ENCODE measurements at places on chromosomes 3 and 15.

GRCh38 chr3:58606693-58607092 is 29.5 kb upstream of the FAM107A start:
- no peak for DNase-seq

- no peak for DNase-seq
These were observed 180.6 kb downstream of the EPHA6 start for GRCh38 chr3:96994988-96995387.

DNA sequence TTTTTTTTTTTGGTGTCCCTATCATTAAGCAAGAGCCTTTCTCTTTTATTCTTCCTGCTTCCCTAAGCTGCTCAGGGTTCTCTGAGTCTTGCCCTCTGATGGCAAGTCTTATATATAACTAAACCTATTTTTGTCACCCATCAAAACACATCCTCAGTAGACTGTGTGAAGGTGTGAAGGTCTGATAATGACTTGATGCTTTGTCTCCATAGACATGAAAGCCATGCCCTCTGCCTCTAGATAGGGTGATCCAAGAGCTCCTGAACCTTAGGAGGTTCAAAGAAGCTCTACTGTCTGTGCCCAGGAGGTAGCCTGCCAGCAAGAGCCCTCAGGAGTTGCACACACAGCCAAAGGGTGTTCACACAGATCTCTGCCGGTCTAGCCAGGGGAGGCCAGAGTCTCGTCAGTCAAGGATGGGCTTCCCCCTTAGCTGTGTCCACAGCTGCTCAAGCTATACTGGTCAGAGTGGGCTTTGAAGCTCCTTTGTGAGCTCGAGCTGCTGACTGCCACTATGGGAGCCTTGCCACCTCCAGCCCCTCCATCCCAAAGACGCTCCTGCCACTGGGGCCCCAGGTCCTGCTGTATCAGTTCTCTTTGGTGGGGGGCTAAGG is 13.1 kb upstream of the SNX22 start:
- no peak for DNase-seq

- no peak for DNase-seq
These were observed 89.2 kb downstream of the CORO2B start for GRCh38 chr15:68667800-68668625.

DNA sequence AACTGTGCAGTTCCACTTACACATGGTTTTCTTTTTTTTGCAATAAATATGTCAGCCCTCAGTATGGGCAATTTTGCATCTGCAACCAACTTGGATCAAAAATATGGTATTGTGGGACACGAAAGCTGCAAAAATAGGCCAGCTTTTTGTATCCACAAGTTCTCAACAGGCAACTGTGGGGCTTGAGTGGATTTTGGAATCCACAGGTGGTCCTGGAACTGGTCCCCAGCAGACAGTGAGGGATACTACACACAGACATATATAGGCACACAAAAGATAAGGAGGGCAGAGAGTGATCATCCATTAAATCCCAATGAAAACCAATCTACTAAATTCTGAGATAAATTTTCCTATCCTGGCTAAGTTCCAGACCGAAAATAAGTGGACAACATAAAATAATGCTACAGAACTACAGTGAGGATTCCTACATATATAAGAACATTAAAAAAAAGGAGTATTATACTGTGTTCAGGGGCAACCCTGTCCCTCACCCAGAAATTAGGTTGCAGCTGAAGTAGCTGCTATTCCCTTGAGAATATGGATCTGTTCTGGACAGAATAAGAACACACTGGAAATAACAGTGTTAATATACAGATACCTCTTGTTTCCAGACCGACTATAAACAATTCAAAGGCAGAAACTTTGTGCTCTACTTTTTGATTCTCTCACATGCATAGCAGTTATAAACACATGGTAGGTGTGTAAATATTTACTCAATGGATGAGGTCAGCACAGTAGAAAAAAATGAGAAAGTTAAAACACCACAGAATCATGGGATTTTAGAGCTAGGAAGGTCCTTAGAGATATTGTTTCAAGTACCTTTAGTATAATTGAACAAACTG is 25.4 kb downstream of the DENND4A start:
- peak; percentile 12 for DNase-seq

DNA sequence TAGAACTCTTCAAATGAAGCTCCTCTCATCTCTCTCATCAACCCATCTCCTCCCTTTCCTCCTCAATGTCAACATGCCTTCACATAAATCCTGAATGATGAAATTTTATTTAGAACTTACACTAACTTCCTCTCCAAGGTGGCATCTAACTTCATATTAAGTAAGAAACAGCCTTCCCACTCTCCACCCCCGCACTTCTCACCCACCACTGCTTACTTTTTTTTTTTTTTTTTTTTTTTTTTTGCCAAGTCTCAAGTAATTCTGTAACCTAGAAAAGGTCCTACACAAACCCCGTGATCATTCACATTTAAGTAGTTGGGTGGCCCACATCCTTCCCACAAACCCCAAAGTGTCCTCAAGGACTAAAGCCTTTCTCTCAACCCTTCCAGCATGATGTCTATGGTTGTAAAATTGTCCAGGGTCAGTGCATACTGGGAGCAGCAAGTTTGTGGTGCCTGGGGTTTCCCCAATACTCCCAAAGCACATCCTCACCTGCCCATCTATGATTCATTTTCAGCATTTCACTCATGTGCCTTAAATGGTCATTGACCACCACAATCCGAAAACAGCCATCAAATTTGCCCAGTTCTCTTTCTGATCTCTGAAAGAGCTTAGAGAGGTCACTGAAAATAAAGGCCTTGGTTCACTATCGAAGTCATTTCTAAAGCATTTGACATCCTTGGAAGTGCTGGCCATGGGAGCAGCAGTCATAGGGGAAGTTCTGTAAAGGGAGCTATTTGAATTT is 47.2 kb downstream of the CD86 start:
- no peak for DNase-seq

- DNase-seq, result no peak
These were observed 30.0 kb upstream of the CYP11A1 start for GRCh38 chr15:74397239-74398068.

DNA sequence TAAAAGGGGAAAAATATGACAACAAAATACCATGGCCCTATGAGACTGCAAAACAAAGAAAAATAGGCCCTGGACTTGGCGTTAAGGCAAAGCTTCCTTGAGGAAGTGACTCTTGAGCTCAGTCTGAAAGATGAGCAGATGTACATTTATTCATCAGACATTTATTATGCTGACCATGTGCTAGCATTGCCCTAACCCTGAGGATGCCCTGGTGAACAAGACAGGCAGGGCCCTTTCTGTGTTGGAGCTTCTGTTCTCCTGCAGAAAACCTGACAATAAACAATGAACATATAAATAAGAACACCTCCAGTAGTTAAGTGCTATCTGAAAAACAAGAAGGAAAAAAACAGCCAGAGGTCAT is 12.4 kb downstream of the TF start:
- DNase-seq, result no peak

DNA sequence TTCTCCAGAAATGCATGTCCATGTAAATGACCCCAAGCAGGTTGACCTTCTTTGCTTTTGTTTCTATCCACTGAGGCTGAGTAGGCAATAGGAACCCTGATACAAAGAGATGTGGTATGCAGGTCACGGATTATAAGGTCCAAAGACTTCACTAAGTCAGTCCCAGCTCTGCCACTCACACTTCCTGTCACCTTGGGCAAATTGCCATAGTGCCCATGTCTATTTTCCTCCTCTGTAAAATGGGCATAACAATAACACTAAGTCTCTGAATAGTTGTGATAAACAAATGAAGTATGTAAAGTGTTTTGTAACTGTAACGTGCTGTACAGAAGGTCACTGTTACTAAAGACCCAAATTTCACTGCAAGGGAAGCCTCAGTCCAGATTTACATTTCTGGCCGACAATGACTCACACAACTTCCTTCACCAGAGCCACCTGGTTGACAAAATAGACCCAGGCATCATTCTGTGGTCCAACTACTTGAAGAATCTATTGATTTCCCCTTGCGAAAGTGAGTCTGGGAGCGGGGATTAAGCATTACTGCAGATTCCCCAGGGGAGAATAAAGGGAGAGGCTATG is 175.4 kb upstream of the LPP start:
- peak; percentile 77 for DNase-seq

GRCh38 chr3:72306800-72307341 is 521.9 kb upstream of the PROK2 start:
- DNase-seq, result peak; percentile 69

DNA sequence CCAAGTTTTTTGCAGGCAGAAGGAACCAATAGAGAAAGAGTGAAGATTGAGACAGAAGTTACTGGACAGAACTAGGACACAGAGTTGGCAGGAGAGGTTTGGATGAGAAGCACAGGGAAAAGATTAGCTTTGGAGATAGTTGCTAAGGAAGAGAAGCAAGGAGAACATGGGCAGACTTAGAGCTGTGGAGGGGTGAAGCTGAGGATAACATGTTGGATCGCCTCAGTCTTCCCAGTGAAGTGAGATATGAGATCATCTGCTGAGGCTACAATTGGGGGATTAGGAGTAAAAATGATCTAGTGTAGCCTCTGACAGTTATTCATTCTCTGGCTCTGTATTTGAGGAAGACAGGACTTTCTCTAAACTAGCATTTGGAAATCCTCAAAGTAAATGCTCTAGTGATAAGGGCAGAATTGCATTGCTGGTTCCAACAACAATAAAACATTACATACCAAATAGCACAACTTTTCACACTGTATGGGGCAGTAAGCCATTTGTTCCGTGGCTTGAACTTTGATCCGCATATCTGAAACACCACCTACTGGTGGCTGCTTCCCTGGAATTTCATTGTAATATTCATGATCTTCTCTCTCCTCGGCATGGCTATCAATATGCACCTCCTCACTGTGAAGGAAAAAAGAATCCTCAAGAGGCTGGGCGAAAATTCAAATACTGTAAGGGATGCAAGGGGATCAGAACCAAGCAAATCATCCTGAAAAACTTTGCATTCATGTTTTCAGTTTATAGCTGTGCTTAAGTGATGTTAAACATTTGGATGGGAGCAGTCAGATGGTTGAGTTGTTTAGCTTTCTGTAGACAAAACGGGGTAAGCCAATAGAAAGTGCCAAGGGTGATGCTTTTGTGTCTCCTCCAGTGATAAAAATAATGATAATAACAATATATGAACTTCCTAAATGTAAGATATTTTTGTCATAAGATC is 22.2 kb upstream of the EID1 start:
- DNase-seq, result peak; percentile 68

GRCh38 chr3:58161435-58162398 is 49.1 kb downstream of the DNASE1L3 start:
- DNase-seq, result peak; percentile 95

DNA sequence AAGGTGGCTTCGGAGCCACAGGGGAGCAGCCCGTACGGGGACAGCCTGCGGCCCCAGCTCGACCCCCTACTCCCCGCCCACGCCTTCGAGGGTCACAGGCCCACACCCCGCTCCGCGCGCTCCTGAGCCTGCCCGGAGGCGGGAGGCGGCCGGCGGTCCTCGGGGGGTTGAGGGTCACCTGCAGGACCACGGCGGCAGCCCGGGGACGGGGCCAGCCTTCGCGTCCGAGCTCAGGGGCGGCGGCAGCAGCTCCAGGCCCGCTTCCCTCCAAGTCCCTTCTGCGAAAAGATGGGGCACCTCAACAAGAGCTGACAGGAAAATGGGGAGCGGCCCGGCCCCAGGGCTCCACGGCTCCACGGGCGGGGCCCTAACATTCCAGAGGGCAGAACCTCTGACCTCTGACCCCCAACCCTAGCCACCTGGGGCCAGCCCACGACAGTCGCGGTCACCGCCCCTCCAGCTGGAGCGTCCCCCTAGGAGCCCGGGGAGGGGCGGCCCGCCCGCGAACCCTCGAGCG is 428 bp downstream of the LYSMD4 start:
- DNase-seq, result no peak
